ENCODE measurements at places on chromosomes 12 and 14.

GRCh38 chr12:54033106-54033979 is 493 bp downstream of the HOXC5 start:
- DNase-seq, result no peak

- DNase-seq, result no peak
Observed at GRCh38 chr14:101849125-101849524, 87.6 kb downstream of the PPP2R5C start.

DNA sequence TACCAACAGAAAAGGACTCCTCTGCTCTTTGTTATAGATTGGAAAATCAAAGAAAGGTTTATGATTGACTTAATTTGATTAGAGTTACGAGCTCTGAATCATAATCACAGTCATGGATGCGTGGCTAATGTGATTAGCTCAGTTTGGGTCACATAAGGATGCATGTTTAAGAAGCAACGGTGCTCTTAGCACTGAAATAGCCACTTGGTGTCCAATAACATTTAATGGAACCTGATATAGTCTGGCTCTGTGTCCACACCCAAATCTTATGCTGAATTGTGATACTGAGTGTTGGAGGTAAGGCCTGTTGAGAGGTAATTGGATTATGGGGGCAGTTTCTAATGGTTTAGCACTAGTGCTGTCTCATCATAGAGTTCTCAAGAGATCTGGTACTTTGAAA is 501.6 kb downstream of the SLC6A15 start:
- no peak for DNase-seq

GRCh38 chr12:49515266-49515665 is 23.6 kb upstream of the KCNH3 start:
- DNase-seq, result peak; percentile 91

GRCh38 chr12:97642911-97643310 is 180.3 kb downstream of the RMST start:
- no peak for DNase-seq

DNA sequence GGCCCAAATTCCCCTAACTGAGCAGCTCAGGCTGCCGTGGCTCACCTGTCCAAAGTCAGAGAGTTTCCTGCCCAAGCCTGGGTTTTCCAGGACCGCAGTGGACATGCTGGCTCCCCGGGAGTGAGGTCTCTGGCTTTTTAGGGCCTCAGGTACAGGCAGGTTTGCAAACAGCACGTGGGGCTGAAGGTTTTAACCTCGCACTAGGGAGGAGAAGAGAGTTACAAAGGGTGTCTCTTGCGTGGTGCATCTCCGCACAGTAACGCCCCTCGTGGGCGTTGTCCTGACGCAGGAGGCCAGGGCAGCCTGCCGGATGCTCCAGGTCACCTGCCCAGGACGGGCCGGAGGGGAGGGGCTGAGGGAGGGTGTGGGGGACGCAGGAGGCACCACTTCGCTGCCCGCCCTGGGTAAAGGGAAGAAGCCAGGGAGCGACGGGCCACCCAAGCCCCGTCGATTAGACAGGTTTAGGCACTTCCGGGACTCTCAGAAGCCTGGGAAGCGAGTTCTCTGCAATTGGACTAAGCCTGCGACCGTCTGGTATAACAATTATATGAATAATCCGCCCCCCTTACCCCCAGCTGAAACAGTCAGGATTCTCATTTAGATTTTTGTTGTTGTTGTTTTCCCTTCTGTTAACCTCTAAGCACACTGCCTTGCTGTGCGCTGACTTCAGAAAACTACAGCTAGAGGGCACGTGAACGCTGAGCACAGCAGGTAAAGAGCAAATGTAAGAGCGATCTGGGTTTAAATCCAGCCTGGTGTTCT is at the start of gene PAH:
Gene PAH, minus strand, starts transcription at position 219 of the 762 bp plus-strand sequence. Its CDS starts 114 bp downstream, at position 105.
- no peak for DNase-seq

DNA sequence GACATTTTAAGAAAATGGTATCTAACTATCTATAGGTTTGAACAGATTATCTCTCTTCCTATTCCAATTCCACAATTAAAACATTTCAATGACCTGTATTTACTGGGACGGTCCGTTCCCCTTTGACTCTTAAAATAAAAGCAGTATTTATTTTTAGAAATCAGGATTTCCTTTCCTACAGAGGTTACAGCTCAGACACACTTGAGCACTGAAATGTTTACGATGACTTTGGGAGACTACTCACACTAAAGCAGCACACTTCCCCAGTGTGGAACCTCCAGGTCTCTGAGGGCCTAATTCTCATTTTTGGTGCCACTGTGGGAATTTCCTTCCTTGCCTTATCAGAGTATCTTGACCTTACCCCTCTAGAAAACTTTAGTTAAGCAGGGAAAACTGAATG is 181.8 kb downstream of the PRKD1 start:
- DNase-seq, result no peak

DNA sequence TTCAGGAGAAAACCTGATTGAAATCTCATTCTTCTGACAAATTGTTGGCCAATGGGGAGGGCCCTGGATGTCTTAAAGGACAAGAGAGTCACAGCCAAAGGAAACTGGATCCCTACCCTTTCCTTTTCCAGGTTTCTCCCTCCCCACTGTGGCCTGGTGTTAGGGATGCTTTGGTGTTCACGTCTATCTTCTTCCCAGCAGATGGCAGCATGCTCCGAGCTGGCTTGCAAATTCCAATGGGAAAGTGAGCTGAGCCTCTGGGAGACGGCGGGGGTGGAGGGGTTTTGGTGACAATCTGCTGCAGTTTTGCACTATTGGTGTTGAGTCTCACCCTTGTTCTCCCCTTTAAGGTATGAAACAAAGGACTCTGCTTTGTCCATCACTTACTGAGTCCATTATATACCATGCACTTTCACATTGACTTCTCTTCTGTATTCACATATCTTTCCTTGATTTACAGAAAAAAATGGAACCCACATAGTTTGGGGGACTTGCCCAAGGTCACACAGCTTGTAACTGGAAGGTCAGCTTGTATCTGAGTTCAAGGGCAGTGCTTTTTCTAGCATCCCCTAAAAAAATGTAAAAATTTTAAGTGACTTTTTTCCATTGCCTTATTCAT is 39.3 kb downstream of the CCDC177 start:
- DNase-seq, result peak; percentile 46
